ENCODE measurements at places on chromosomes 6 and 20.
A peak's percentile ranks its signal among the peaks of the same experiment; 100 is the strongest.

DNA sequence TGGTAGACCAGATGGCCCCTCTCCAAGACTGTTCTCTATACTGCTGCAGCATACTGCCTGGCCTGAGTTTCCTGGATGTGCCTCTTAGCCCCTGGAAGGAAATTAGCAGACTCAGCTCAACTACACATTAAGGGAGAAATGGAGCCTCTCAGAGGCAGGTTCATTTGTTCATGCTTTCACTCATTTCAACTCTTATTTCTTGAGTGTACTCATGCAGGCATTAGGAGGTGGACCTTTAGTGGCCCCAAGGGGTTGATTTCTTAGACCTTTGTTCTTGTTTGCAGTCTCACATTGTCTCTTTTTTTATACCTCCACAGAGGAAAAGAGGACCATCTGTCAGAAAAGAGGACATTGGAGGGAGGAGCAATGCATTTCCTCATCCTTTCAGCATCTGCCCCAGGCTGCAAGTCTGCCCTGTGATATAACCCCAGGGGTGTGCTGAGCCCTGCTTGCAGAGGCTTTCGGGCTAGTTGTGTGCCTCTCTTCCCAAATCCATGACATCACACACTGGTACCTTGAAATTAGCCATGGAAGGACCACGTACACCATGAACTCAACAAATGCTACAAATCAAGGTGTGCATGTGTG lies 456.2 kb downstream of the CD83 start:
- no peak for DNase-seq

GRCh38 chr6:6518631-6519427 lies 69.7 kb upstream of the LY86 start:
- DNase-seq: no peak

- DNase-seq: no peak
These were observed 31.0 kb downstream of the E2F3 start for GRCh38 chr6:20432692-20433091.

GRCh38 chr6:79028641-79029314 lies 49.3 kb downstream of the PHIP start:
- no peak for DNase-seq

GRCh38 chr6:38215225-38215624 lies 395.7 kb downstream of the ZFAND3 start:
- DNase-seq: no peak

GRCh38 chr6:133855276-133855990 lies 33.5 kb upstream of the TCF21 start:
- no peak for DNase-seq

DNA sequence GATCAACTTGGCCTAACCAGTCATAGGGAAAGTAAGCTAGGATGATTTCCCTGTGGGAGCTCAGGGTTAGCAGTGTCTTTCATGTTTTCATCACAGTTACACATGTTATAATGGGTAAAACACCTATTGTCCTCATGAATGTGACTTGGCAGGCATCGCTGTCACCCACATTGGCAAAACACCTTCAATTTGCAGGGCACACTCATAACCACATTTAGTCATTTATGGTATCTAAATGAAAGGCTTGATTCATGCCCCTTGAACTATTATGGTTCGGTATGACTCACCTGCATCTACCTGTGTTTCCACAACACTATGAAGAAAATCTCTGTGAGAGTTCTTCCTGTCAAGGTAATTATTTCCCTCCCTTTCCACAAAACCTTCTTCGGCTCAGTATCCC lies 49.2 kb downstream of the FRK start:
- DNase-seq: no peak

GRCh38 chr6:156185113-156185512 lies 592.1 kb upstream of the ARID1B start:
- peak; percentile 57 for DNase-seq

- no peak for DNase-seq
These were observed 10.7 kb upstream of the CLPSL2 start for GRCh38 chr6:35765739-35766138.

DNA sequence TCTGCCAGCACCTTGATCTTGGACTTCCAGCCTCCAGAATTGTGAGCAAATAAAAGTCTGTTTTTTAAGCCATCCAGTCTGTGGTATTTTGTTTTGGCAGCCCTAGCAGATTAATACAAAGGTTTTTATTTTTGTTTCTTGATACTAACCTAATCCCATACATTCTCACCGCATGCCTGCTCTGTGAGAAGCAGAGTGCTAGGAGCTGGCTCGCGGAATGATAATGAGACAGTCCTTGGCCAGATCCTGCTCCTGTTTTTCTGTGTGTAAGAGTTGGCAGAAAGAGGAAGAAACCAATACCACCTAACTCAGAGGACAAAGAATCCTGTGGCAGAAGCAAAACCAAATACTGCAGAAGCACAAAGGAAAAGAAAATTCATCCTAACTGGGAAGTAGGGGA lies 82.6 kb downstream of the KIF16B start:
- DNase-seq: no peak

- no peak for DNase-seq
These were observed 389.2 kb upstream of the CITED2 start for GRCh38 chr6:139763468-139764210.

DNA sequence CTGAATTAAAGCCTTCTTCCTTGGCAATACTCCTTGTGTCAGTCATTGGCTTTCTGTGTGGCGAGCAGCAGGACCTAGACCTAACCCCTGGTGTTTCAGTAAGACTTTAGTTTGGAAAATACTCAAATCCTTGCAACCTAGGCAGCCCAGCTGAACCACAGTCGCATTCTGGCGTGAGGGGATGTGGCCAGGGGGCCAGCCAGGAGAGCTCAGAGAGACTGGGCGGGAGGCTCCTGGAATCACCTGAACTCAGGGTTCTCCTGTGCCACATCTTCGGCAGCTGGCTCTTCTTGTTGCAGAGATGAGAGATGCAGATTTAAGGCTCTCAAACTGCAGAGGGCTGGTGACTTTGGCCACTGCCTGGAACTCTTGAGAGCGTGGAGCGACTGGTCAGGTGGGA lies 102.7 kb downstream of the SYNDIG1 start:
- DNase-seq: no peak

DNA sequence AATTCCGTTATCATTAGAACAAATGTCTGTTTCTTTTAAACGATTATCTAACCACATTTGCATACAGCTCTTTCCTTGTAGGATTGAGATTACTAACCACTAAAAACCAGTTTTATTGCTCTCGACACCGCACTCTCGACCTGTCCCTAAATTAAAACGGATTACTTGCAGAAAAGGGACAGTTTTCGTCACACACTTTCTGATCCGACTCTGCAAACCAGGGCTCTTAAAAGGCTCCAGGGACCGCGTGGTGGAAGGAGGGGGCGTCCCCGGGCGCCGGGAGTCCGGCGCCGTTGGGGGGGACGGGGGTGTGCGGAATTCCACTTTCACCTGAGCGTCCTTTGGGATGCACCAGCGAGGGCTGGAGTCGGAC lies 731 bp downstream of the MAK start:
- DNase-seq: no peak

DNA sequence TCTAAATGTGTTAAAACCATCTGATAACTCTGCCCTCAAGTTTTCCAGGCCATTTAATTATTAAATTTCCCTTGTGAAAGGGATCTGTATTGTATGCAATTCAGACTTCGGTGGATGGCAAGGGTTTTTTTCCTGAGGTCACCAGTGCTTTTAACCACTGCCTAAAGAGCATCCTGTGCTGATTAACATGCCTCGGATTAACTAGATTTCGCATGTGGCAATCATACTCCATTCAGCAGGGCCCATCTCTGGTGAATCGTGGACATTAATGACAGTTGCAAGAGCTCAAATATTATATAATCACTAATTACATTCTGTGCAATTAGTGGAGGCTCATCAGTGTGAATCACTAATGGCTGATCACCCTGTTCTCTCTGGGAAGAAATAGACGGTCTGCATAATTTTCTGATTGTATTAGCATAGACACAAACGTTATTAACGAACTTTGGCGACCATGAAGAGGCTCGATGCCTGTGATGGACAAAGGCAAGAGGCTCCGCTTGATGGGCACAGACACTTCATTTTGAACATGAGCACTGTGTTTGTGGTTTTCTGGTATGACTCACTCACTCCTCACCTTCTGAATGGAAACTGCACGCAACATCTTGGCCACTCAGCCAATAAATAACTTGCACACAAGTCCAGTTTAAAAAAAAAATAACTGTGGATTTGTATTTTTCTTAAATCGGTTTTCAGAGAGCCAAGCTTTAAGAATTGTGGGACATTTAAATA lies 31.4 kb downstream of the LINC00237 start:
- DNase-seq: no peak

GRCh38 chr6:43948527-43949485 lies 178.4 kb downstream of the MRPL14 start:
- DNase-seq: no peak

GRCh38 chr6:92550501-92550900 lies 868.9 kb downstream of the EPHA7 start:
- no peak for DNase-seq

- no peak for DNase-seq
These were observed 430 bp upstream of the FAM110A start for GRCh38 chr20:833121-833449.

DNA sequence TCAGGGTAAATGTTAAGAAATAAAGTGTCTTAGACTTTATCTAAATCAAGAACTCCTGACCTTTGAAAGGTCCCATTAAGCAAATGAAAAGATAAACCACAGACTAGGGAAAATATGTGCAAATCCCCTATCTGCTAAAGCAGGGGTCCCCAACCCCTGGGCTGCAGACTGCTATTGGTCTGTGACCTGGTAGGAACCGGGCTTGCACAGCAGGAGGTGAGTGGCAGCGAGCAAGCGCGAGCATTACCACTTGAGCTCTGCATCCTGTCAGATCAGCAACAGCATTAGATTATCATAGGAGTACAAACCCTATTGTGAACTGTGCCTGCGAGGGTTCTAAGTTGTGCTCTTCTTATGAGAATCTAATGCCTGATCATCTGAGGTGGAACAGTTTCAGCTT lies 42.4 kb downstream of the LCA5 start:
- no peak for DNase-seq

DNA sequence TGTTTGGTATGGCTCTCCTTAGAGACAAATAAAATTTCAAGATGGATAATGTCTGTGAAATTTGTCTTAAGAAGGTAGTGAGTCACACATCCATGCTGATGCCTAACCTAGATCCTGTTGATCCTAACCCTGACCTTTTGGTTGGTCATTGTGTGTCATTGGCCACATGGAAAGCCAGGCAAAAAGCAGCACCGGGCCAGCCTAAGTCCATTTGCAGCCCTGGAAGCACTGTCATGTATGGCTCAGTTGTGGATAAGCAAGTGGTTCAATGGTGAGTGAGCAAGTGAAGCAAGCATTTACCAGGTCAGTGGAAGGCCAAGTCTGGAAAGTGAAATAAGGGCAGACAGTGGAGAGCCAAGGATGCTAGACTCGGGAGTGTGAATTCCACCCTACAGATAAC lies 12.1 kb upstream of the XRN2 start:
- no peak for DNase-seq

All from NCI-H2107 (cell line).